CD4-positive, alpha-beta T cell treated with Interleukin-15 for 1 hour (primary cell): ENCODE measurements at places on chromosomes 6 and 20.

GRCh38 chr20:49669601-49670189, 44.0 kb downstream of the B4GALT5 start:
- no peak for DNase-seq

DNA sequence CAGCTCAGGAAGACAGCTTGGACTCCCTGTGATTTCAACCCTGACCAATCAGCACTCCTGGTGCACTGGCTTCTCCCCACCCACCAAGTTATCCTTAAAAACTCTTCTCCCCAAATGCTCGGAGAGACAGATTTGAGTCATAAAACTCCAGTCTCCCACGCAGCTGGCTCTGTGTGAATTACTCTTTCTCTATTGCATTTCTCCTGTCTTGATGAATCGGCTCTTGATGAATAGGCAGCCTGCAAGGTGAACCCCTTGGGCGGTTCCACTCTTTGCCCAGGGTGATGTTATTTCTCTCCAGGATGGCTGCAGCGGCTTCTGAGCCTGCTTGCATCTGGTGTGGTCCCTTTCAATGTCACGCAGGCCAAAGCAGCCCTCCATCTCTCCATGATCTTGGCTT, 12.4 kb downstream of the SLC52A3 start:
- DNase-seq, result no peak

GRCh38 chr6:129146902-129147301, 264.0 kb downstream of the LAMA2 start:
- no peak for DNase-seq

- no peak for DNase-seq
Measured at GRCh38 chr6:254016-254415, 38.3 kb upstream of the DUSP22 start.

GRCh38 chr20:33777816-33778215, 33.3 kb upstream of the CHMP4B start:
- no peak for DNase-seq

GRCh38 chr20:36861875-36862801, 13.8 kb upstream of the TLDC2 start:
- DNase-seq, result no peak

DNA sequence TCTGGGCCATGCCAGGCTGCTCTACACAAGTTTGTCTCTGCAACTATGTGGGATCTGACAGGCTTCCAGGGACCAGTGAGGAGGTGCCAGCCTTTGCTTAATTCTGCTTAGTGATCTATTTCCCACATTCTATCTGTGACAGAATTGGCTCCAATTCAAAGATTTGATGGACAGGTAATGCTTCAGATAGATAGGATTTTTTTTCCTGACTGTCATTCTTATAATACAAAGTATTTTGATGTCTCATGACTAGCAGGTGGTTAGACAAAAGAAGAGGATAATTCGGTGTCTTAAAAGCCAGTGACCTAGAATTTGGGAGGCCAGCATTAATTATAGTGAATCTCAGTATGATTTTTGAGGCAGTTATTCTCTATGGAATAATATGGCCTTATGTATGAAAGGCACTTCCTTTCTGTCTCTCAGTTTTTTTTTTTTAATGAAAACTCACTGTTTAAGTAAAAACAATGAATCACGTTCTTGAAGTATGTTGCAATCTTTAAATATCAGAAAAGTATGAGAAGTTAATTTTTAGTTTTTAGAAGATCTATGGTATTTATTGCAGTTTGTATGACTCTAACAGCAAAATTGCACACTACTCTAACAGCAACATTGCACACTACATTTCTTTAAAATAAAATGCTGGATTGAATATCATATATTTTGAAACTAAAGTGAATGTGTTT, 43.7 kb downstream of the TMEM200A start:
- DNase-seq, result no peak

- DNase-seq, result peak; percentile 60
Measured at GRCh38 chr6:45710304-45710821, 305.3 kb downstream of the CLIC5 start.

- no peak for DNase-seq
Measured at GRCh38 chr6:141488488-141488887, 644.2 kb upstream of the GJE1 start.

GRCh38 chr6:5541751-5542432, 280.6 kb downstream of the FARS2 start:
- no peak for DNase-seq

- no peak for DNase-seq
Measured at GRCh38 chr6:154239392-154239791, 117.2 kb downstream of the IPCEF1 start.

DNA sequence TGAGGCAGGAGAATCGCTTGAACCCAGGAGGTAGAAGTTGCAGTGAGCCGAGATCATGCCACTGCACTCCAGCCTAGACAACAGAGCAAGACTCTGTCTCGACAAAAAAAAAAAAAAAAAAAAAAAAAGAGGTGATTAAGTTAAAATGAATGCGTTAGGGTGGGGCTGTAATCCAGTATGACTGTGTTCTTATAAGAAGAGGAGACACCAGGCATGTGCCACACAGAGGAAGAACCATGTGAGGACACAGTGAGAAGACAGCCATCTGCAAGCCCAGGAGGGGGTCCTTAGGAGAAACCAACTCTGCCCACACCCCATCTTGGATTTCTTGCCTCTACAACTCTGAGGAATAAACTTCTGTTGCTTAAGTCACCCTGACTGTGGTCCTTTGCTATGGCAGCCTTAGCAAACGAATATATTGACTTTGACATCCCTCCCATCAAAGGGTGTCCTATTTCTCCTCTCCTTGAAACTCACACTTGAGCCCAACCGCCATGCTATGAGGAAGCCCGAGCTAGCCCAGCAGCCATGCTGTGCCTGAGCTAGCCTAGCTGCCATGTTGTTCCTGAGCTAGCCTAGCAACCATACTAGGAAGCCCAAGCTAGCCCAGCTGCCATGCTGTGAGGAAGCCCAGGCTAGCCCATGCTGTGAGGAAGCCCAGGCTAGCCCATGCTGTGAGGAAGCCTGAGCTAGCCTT, 15.8 kb upstream of the PPP1R16B start:
- DNase-seq, result no peak

GRCh38 chr6:18395856-18396197, 8.7 kb downstream of the RNF144B start:
- DNase-seq, result no peak

GRCh38 chr20:40869218-40870147, 159.1 kb upstream of the TOP1 start:
- no peak for DNase-seq

- no peak for DNase-seq
Measured at GRCh38 chr6:84136364-84137050, 90.9 kb downstream of the CEP162 start.

- no peak for DNase-seq
Measured at GRCh38 chr6:14066782-14067406, 50.7 kb upstream of the CD83 start.

GRCh38 chr6:109117346-109118035, 22.2 kb downstream of the CEP57L1 start:
- peak; percentile 30 for DNase-seq

DNA sequence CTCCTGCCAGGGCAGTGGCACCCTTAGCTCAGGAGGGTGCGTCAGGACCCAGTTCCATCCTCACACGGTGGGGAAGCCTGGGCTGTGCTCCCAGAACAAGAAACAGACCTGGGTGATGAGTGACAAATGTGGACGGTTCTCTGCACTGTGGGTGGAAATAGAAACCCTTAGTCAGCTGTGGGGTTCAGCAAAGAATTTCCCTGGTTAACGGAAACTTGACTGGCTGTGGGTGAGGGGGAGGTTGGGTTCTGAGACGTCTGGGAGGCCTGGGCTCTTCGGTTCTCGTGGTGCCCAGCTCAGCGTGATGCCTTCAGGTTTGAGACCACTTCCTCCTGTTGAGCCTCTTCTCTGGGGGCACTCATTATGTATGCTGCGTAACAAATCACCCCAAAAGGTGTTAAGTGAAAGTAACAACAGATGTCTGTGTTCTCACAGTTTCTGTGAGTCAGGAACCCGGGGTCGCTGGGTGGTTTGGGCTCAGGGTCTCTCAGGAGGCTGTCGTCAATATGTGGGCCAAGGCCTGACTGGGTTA, 53.1 kb upstream of the FAM83D start:
- peak; percentile 84 for DNase-seq

DNA sequence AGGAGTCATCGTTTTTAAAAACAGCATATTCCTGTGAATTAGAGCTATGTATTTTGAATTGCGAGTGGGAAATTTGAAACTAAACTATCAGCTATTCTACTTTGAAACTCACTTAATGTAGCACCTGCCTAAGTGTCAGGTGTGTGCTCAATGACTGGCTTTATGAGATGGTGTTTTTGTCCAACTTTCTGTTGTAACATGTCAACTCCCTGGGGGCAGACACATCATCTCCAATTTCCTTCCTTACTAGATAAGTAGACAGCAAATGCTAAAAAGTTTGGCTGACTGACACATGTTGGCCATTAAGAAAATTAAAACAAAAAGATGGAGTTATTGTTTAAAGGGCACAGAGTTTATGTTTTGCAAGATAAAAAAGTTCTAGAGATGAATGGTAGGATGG, 226.9 kb downstream of the TFAP2B start:
- DNase-seq, result no peak

DNA sequence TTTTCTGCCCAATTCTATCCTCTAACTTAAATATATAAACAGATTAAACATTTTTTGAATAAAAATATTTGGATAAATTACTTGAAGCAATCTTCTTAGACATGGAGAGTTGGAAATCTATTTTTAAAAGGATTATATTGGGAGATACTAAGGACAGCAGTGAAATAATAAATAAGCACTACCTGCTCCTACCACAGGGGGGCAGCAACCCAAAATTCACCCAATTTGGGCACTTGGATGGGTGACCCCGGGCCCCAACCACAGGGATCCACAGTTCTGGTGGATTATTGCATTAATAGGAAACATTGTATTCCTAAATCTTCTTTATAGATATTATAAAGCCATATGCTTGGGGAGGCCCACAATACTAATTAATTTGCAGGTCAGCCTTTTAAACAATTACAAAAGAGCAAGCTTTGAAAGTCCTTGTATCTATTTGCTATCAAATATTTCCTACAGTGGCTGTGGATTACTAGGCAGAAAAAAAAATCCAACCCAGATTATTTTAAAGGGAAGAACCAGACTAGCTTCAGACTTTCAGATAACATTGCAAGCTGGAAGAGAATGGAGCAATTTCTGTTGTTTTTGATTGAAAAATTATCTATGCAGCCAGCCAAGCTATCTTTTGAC, 66.4 kb upstream of the PDE10A start:
- no peak for DNase-seq

- DNase-seq, result peak; percentile 31
Measured at GRCh38 chr20:32626859-32627636, 41.9 kb upstream of the NOL4L start.

- DNase-seq, result no peak
Measured at GRCh38 chr6:37381579-37381978, 27.8 kb downstream of the RNF8 start.

GRCh38 chr20:59032713-59033059, 551 bp upstream of the ATP5F1E start:
- DNase-seq, result no peak

DNA sequence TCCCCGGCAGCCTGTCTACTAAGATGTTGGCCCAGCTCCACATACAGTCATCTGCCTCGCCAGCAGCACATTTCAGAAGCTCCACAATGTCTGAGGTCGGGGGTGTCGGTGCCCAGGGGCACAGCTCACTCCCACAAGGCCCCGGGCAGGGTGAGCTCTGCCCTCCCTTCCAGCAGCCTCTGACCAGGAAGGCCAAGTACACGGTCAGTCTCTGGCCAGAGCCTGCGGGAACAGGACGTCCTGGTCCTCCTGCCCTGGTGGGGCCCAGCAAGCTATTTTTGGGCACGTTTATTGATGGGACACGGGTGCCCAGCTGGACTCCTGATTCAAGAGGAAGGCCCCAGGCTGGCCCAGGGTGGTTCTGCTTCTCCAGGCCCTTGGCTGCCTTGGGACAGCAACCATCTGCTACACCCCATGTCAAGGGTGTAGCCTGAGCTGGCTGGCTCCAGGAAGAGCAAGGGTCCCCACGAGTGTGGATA, 114.9 kb upstream of the PTPN1 start:
- DNase-seq, result no peak

GRCh38 chr6:134729561-134729960, 220.3 kb downstream of the ALDH8A1 start:
- DNase-seq, result no peak

GRCh38 chr6:157198425-157199279, 124.7 kb downstream of the TMEM242 start:
- DNase-seq, result no peak

DNA sequence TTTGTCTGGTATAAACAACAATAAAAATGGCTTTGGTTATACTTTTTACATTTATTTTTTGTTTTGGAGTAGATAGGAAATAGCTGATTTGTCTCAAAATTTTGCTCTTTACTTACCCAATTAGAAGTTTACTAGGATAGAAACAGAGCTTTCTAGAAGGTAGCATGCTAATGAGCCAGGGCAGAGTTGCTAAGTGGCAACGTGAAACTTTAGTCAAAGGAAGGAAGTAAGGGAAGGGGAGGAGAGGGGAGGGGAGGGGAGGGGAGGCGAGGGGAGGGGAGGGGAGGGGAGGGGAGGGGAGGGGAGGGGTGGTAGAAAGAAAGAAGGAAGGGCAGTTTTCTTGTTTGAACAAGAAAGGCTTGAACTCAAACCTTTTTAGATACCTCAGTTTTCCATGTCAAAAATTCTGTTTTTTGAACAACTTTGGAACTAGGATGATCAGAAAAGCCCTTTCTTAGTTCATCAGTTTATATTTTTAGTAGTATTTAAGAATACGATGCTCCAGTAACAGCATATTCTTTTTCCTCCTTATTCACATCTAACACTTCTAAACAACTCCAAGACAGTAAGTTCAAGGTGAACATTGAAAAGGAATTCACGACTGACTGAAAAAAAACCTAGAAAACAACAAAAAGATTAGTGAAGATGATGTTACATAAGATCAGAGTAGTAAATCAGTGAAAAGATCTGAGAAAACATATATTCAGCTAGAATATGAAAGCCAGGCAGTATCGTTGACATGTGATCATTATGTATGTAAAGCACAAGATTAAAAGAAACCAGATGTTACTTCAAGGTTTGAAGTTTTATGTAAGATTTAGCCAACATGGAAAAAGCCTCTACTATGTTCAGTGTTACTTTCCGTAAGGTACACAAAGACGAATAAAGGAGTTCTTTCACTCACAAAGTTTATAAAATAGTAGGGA, 263.4 kb downstream of the ARHGAP18 start:
- DNase-seq, result no peak

DNA sequence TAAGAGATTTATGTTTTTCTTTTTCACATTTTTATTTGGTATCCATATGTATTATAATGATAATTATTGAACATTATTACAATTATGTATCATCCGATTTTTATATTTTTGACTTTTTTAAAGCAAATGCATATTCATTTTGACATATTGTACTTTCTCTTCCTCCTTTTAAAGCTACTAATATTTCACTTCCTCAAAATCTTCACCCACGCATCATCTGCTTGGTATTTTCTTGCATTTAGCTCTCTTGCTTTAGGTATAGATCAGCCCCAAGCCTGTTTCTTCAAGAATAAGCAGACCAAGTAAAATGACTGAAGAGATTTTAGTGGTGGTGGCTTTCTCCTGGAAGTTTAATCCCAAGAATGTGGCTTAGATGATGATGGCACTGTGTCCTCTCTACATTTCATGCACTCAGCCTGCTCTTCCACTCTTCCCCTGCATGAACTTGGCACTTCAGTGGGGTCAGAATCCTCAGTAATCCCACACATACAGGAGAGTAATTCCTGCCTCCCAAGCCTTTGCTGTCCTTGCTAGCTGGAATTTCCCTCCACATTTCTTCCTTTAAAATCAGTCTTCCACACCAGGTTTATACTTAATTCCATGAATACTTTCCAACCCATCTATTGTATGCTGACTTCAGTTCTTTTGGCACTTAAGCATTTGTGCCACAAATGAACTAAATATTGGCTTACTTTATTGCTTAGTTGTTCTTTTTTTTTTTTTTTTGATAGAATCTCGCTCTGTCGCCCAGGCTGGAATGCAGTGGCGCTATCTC, 8.2 kb downstream of the NCOA7 start:
- no peak for DNase-seq

- no peak for DNase-seq
Measured at GRCh38 chr6:140437619-140438345, 1063.3 kb upstream of the CITED2 start.
